ENCODE measurements at places on chromosomes 3 and 15.

DNA sequence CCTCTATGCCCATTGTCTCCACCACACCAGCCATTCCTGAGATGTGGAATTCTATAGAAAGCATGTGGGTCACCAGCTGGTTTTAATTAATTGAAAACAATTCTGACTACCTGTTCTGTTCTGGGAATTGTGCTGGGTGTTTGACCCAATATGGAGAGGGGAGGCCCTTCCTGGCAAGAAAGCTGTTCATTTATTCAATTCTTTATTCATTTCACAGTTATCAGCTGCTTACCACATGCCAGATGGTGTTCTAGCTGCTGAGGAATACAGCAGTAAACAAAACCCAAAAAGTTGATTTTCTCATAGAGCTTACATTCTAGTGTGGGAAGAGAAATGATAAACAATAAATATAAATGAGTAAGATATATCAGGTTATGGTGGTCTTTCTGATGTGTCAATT lies 296.1 kb upstream of the RASGRP1 start:
- DNase-seq, result no peak

- no peak for DNase-seq
Measured at GRCh38 chr3:116442331-116443021, 2.8 kb downstream of the LSAMP start.

DNA sequence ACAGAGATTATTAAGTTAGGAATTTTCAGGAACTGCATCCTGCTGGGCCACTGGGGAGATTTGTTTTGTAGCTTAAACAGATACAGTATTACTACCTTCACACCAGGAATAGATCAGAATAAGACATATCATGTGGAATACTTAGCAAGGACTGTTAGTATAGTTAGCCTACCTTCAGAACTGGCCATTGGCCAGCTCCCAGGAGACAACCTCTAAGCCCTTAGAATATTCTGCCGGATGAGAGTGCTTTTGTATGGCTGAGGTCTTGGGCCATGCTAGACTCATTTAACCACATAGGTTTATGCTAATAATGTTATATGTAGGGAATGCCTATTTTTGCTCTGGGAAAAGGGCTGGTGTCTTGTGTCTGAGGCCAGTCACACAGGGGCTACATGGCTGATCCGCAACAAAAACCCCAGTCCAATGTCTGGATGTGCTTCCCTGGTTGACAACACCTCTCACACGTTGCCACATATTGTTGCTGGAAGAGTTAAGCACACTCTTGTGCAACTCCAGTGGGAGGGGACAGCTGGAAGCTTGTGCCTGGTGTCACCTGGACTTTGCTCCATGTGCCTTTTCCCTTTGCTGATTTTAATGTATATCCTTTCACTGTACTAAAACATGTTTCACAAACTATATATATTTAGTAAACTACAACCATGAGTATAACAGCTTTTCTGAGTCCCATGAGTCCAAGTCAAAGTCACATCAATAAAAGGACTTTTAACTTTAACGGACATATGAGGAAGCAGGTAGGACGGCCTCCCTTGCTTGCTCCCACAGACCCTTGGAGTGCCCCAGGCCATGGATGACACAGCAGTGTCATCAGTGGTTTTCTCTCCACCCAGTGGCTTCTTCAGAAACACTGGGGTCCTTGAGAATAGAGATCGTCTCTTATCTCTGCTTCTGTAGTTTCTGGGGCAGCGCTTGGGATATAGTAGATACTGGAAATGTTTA lies 118.0 kb upstream of the C3orf80 start:
- DNase-seq, result no peak

DNA sequence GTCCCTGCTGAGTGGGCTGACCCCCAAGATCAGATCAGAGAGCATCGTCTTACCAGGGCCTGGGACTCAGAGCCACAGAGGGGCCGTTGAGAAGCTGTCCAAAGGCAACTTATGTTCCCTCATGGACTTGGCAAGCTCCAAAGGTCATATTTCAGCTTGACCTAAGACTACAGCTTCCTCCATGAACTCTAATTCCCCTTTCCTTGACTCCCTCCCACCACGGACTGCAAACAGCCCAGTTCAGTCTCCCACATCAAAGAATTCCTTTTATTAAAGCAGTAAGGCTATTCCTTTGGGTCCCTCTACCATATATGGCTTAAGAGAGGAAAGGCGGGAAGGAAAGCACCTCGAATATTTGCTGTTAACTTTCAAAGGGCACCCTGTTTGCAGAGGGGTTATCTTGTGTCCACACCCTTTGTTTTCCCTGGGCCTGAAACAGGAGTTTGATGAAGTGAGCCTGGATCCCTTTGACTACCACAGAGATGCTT lies 146.1 kb upstream of the THBS1 start:
- no peak for DNase-seq

GRCh38 chr15:31049682-31050615 lies 51.6 kb downstream of the TRPM1 start:
- DNase-seq, result peak; percentile 13

GRCh38 chr3:188339410-188340295 lies 185.7 kb downstream of the LPP start:
- DNase-seq, result no peak

DNA sequence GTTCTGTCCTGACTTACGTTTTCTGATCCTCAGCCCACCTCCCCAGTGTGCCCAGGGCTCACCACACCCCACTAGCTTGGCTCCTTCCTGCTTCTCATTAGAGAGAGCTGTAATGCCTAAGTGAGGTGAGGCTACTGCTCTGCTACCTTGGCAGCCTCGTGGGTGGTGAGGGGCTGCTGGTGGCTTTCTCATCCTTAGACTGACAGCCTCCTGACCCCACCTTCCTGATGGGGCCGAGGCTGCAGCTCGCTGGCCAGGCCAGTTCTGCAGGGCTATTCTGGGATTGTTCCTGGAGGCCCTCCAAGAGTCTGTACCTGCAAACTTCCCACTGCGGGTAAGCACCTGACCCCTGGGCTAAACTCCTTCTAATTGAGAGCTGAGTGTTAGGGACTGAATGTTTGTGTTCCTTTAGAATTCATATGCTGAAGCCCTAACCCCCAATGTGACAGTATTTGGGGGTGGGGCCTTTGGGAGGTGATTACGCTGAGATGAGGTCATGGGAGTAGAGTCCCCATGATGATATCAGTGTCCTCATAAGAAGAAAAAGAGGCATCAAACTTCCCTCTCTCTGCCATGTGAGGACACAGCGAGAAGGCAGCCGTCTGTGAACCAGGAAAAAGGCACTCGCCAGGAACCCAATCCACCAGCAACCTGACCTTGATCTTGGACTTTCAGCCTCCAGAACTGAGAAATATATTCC lies 38.1 kb upstream of the IQSEC1 start:
- DNase-seq, result no peak

GRCh38 chr15:63752075-63752684 lies 81.6 kb downstream of the HERC1 start:
- peak; percentile 81 for DNase-seq

- DNase-seq, result no peak
Measured at GRCh38 chr15:70436428-70436827, 326.9 kb downstream of the UACA start.

GRCh38 chr3:138439646-138440045 lies 5.2 kb downstream of the ESYT3 start:
- no peak for DNase-seq

DNA sequence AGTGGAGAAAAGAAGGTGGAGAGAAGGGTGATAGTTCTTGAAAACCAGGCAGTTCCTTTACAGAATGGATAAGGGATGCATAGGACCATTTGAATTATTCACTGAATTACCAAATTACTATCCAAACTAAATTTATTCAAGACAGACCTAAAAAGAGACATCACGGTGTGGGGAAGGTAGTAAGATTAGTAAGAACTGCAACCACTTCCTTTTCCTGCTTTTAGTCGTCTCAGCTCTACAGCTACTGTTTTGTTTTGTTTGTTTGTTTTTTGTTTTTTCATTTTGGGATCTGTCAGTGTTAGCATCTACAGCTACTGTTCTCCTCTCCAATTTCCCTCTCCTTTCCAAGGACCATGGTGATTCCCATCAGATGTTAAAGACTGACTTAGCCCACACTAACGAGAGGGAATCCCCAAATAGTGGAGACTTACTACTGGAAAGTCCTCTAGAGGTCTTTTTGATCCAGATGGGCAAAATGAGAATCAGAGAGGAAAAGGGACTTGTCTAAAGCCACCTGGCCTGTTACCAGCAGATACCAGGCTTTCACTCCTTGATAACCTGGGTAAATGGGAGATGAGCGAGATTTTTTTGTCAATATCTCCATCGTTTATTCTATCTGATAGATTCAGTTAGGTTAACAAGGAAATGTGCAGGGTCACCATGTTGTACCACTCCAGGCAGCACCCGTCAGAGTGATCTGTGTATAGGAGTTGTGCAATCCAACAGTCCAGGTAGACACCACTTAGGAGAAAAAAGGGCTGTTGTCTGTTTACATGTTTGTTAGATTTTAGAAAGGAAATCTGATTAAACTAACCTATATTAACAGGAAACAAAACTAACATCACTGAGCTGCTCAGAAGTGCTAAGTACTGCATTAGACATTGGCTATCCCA lies 6.0 kb downstream of the HCLS1 start:
- DNase-seq, result no peak

- peak; percentile 79 for DNase-seq
Measured at GRCh38 chr3:50274371-50275104, 4.3 kb upstream of the LSMEM2 start.

- DNase-seq, result no peak
Measured at GRCh38 chr3:195766671-195767070, 45.1 kb downstream of the MUC4 start.

- no peak for DNase-seq
Measured at GRCh38 chr3:14879211-14879874, 60.6 kb downstream of the FGD5 start.

- DNase-seq, result no peak
Measured at GRCh38 chr3:31307131-31307785, 225.5 kb upstream of the STT3B start.

DNA sequence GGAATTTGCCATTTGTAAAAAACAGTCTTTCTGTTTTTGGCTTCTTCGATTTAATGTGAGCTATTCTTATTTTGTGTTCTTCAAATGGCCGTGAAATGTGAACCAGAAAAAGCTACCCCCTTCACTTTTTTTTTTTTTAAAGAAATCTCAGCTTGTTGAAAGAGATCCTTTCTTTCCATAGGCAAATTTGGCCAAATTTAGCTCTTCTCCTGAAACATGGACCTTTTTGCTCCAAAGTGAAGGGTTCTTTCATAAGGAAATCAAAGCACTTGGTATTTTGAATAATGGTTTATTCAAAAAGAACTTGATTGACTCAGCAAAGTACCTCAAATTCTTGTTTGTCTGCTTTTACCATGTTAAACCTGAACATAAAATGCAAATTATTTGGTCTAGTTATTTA lies 10.1 kb downstream of the RCN2 start:
- no peak for DNase-seq

GRCh38 chr3:39205919-39206516 lies 13.6 kb upstream of the XIRP1 start:
- DNase-seq, result no peak

DNA sequence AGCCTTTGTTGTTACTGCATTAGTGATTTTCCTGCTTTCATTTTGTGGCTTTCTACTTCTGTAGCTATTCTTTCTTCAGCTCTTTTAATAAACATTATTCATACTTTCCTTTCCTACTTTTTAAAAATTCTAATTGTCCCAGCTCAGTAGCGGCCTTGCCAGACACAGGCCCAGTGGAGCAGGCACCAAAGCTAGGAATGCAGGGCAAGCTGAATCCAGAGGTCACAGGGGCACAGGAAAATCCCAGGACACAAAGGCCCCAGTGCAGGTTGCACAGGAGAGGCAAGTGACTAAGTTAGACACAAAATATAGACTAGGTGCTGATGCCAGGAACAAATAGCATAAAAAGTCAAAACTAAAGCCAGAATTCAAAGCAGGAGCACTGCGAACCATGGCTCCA lies 49.0 kb upstream of the CCDC80 start:
- DNase-seq, result no peak

DNA sequence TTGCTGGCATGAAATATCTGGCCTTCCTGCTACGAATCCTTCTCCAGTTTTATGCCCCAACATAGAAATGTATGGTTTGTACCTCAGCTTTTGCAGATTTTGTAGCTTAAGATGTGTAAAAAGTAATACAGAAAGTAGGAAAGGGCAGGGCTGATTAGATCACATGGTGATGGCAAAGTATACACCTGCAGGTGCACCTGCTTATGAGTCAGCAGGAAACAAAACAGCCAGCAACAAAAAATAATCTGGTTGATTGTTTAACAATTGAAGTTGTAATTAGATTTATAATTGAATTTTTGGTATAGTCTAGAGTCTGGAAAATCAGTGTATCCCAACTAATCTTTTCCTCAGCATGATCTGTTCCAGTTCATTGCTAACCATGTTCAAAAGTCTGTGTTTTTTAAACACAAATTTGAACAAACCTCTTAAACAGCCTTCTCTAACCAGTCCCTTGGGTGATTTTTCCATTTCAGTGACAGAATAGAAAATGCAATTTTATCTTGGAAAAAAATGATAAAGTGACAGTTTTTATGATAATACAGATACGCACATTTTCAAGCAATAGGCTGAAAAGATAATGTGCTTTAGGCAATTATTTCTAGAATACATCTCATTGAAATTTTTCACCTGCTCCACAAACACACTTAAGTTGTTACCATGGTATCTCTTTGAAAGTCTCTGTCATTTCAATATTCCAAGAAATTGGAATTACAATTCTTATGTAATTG lies 477.4 kb downstream of the NAALADL2 start:
- no peak for DNase-seq

GRCh38 chr3:37653466-37653865 lies 208.2 kb upstream of the CTDSPL start:
- DNase-seq, result no peak

GRCh38 chr15:100913961-100914360 lies 5.2 kb upstream of the LRRK1 start:
- no peak for DNase-seq

GRCh38 chr3:55719508-55719907 lies 232.4 kb upstream of the WNT5A start:
- no peak for DNase-seq

GRCh38 chr3:134563601-134564000 lies 77.7 kb downstream of the CEP63 start:
- no peak for DNase-seq

- DNase-seq, result no peak
Measured at GRCh38 chr3:179528772-179529171, 34.0 kb upstream of the ACTL6A start.

DNA sequence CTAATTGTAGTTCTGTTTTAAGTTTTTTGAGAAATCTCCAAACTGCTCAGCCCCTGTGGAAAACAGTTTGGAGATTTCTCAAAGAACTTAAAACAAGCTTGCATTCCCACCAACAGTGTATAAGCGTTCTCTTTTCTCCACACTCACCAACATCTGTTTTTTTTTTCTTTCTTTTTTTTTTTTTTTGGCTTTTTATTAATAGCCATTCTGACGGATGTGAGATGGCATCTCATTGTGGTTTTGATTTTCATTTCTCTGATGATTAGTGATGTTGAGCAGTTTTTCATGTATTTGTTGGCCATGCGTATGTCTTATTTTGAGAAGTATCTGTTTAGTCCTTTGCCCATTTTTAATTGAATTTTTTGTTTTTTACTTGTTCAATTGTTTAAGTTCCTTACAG lies 73.1 kb upstream of the COL8A1 start:
- DNase-seq, result no peak

GRCh38 chr3:161222662-161223061 lies 1.6 kb downstream of the NMD3 start:
- DNase-seq, result no peak
